ENCODE measurements at places on chromosomes 11 and 22.

DNA sequence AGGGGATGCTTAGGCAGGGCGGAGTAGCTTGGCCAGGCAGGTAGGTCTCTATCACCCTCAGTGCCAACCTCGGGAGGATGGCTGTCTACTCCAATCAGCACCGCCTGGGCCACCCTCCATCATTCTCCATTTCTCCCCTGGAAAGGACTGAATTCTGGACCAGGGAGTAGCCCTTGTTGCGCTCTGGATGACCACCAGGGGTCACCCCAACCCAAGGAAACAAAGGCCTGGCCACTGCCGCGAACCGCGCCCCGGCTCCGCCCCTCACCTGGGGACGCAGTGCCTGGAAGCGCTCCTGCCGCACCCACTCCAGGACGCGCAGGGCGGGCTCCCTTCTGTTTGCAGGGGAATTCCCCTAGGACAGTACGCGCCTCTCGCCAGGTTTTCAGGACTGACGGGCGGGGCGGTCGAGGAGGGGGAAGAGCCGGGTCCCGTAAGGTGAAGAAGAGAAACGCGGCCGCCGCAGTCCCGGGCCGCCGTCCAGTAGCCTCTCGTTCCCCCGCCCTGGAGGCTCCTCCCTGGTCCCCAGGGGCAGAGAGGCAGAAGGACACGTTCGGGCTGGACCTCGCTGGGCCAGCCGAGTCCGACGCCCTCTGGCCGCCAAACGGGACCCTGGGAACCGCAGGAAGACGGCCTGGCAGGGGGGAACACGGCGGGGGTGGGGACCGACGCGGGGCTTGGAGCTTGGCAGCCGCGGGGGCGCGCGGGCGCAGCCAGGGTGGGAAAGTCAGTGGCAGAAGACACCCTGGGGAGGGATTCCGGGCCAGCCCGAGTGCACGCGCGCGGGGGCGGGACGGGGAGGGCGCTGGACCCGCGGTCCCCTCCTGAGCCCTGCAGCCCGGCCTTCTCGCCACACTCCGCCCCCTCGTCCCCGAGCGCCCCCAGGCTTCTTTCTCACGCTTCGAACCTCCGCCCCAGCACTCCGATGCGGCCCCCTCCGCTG, 7.1 kb downstream of the SCN4B start:
- peak; percentile 85 for DNase-seq

GRCh38 chr11:104464691-104465090, 300.7 kb upstream of the PDGFD start:
- no peak for DNase-seq

DNA sequence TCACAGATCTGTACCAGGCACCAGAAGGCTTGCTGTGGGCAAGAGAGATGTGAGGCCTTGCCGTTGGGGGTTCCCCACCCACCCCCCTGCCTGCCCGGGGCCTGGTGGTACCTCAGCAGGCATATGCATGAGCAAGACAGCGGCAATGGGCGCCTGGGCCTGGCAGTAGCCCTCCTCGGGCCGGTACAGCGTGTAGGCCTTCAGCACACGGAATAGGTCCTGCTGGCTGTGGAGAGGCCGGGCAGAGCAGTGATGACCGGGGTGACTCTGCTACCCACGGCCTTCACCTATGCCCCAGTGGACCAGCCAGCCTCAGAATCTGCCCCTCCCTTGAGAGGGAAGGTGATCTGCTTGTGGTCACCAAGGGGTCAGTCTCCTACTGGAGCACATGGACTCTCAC, 5.5 kb upstream of the CASTOR1 start:
- DNase-seq, result no peak

DNA sequence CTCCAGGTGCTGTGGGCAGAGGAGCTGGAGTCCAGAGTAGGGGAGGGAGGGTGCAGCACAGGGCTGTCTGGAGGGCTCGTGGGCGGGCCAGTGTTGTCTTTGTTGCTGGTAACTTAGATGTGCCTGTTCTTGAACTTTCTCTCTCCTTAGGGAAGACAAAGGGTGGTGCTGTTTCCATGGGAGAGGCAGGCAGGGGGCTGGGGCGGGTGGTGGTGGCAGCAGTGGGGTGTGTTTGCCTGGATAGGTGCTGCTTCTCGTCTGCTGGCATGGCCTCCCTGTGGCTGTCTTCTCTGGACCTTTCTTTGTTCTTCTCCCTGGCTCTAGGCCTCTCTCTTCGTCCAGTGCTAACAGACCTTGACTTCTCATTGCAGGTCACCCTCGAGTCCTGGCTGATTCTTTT, 8.5 kb downstream of the SIDT2 start:
- DNase-seq, result no peak

DNA sequence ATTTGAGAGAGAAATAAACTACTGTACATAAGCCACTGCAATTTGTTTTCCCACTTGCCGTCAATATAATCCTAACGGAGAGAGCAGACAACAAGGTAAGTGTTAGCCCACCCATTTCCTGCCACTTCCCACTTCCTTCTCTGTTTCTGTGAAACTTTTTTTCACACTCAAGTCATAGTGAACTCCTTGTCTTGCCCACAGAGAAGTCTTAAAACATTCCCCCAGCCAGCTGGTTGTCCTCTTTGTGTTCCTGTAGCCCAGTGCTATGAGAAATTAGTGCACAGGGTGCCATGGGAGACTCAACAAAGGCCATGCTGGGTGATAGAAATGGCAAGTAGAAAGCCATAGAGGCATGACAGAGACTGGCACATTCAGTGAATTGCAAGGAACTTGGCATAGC, 208.6 kb downstream of the BLID start:
- DNase-seq, result no peak

Data from activated CD4-positive, alpha-beta T cell treated with anti-CD3 and anti-CD28 coated beads for 4 hours (primary cell).